Type B pancreatic cell (in vitro differentiated cells): ENCODE measurements at places on chromosomes 6 and 20. TPM values are rescaled to one million over a fixed set of nuclear protein-coding genes. Genes with fewer than 3 reads are reported as not detected.
A peak's percentile ranks its signal among the peaks of the same experiment; 100 is the strongest.

Gene HRH3
- total RNA-seq, result 0.24 and 0.53 TPM in 2 replicates

Gene LAMA2
- total RNA-seq, result 0.76 and 54.0 TPM in 2 replicates

Gene GSTA3
- not detected in 2 replicates for total RNA-seq

Gene PLN
- 0.24 and 0.45 TPM in 2 replicates for total RNA-seq

Gene CABLES2
- 11.7 and 18.4 TPM in 2 replicates for total RNA-seq

DNA sequence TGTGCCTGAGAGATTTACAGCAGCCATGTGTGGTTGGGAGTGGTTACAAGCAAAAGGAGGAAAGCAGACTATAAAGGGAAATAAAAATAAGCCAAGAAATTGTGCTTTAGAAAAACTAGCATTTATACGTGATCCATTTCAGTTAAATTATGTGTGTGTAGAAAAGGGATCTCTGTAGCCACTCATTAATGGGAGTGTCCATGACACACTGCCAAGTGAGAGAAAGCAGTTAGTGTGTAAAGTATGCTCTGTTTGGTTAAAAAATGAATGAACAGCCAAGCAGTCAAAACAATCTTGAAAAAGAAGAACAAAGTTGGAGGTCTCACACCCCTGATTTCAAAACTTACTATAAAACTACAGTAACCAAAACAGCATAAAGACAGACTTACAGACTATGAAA is 67.9 kb upstream of the GGTLC1 start:
- DNase-seq, result no peak

DNA sequence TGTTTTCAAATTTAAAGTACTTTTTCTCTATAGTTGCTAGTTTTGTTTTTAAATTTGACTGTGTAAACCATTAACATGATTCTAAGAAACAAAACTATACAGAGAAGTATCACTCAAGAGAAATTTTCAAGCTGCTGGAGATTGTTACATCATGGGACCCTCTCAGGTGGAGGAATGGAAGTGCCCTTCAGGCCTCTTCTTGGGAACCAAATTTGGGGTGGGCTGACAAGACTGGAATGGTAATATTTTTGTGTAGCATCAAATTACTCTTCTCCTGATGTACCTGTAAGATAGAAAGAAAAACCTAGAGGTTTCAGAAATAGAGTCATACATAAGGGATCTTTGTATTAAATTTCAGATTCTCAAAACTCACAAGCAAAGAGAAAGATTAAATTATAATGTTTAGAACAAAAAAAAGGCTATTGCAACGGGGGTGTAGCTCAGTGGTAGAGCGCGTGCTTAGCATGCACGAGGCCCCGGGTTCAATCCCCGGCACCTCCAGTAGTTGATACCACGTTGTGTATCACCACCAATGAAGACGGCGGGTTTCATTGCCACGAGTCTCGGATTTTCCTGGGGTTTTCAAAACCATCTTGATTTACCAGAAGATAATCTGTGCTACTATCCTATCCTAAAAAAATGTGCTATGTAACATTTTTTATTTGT is 193.7 kb downstream of the GPX5 start:
- DNase-seq, result no peak

- no peak for DNase-seq
Observed at GRCh38 chr6:44598679-44599078, 211.2 kb downstream of the CDC5L start.

GRCh38 chr6:5712349-5713215 is 294.1 kb downstream of the NRN1 start:
- no peak for DNase-seq

GRCh38 chr6:44850312-44850711 is 462.8 kb downstream of the CDC5L start:
- no peak for DNase-seq

GRCh38 chr6:96227135-96227534 is 211.4 kb downstream of the FUT9 start:
- no peak for DNase-seq

DNA sequence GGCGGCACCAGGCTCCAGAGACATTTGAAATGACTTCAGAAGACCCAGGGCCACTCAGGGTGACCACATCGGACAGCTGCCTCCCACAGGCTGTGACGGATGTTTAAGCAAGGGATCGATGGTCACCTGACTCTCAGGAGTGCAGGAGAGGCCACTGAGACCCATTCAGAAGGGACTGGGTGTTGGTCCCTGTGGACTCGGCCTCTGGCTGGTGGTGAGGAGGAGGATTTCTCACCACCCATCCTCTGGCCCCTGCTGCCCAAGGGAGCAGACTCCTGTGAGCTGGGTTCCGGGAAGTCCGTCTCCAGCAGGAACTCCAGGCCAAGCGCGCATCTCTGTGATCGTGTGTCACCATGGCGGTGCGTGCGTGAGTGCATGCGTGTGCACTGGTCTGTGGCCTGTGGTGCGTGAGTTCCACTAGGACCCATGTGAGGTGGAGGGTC is 25.5 kb downstream of the NPEPL1 start:
- DNase-seq, result peak; percentile 60

GRCh38 chr20:24763386-24764026 is 185.6 kb upstream of the CST7 start:
- peak; percentile 47 for DNase-seq

DNA sequence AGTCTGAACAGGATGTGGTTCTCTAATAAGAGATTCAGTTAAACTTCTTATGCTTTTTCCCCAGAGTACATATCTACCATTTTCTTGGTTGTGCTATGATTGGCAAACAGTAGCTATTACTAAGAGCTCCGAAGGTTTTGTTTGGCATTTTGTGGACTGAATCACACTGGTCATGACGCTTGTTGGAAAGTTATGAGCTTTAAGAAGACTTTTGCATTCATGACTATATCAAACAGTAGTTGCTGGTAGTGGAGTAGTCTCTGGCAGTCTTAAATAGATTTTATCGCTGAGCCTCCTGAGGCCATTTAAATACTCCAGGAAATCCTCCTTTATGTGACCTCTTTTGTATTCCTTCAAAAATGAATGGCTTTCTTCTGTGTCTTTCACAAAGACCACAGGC is 40.8 kb downstream of the CCDC170 start:
- no peak for DNase-seq

DNA sequence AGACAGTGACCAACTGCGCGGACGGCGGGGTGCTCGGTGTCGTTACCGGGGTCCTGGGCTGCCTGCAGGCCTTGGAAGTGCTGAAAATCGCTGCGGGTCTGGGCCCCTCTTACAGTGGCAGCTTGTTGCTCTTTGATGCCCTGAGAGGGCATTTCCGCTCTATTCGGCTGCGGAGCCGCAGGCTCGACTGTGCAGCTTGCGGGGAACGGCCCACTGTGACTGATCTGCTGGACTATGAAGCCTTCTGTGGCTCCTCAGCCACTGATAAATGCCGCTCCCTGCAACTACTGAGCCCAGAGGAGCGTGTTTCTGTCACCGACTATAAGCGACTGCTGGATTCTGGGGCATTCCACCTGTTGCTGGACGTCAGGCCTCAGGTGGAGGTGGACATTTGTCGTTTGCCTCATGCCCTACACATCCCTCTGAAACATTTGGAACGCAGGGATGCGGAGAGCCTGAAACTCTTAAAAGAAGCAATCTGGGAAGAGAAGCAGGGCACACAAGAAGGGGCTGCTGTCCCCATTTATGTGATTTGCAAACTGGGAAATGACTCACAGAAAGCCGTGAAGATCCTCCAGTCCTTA is 1.0 kb downstream of the MOCS3 start:
- DNase-seq, result no peak

GRCh38 chr6:134201716-134202115 is 116.2 kb downstream of the SGK1 start:
- no peak for DNase-seq

DNA sequence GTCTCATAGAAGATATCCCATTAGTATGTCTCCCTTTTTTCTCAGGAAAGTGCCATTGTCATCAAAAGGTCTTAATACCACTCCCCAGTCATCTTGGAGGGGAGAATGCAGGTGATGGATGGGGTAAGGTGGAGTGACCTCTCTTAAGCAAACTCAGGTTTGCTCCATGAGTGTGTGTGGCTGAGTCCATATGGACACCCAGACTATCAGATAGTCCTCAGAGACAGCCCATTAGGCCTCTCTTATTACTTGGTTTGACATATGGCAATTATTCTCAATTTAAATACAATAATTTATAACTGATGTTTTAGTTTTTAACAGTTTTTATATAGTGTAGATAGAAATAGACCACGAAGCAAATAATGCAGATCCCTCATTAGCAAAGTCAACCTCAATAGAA is 23.2 kb downstream of the LAMA4 start:
- no peak for DNase-seq

DNA sequence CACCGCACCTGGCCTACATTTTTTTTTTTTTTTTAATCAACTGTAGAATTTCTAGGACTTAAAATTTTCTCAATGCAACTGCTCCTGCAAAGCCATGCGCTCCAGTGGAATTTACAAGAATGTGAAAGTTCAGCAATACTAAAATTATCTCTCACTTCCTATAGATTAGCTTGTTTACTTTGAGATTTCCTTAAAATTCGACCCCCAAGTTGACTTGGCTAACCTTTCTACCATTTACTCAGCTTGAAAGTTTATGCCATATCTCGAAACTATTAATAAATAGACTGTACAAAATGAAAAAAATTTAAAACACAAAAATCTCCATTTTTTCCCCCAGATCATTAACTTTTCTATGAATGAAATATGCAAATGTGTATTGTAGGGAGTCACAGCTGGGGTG is 64.3 kb downstream of the ZBTB2 start:
- DNase-seq, result no peak

DNA sequence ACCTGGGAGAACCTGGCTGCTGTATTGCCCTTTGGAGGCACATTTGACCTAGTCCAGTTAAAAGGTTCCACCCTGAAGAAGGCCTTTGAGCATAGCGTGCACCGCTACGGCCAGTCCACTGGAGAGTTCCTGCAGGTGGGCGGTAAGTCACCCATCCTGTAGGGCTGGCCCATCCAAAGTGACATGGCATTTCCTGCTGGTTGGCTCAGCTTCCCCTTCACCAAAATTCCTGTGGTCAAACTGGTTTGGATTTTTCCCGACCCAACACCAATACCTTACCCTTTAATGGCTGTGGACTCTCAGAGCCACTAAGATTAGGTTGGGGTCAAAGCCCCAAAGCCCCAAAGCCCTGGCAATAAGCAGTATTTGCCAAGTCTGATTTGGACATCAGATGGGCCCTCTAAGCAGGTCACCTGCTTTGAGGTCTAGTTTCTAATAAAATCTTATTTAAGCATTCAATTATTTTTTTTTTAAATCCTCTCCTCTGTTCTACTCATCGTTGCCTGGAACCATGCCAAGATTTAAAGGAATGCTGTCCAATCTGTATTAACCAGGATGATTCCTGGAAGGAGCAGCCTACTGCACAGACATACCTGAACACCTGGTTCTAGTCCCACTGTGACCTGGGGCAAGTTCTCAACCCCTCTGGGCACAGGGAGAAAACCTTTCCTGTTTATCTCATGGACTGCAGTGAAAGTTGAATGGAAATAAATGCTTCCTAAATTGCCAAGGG is 40.8 kb downstream of the NT5E start:
- DNase-seq, result no peak

DNA sequence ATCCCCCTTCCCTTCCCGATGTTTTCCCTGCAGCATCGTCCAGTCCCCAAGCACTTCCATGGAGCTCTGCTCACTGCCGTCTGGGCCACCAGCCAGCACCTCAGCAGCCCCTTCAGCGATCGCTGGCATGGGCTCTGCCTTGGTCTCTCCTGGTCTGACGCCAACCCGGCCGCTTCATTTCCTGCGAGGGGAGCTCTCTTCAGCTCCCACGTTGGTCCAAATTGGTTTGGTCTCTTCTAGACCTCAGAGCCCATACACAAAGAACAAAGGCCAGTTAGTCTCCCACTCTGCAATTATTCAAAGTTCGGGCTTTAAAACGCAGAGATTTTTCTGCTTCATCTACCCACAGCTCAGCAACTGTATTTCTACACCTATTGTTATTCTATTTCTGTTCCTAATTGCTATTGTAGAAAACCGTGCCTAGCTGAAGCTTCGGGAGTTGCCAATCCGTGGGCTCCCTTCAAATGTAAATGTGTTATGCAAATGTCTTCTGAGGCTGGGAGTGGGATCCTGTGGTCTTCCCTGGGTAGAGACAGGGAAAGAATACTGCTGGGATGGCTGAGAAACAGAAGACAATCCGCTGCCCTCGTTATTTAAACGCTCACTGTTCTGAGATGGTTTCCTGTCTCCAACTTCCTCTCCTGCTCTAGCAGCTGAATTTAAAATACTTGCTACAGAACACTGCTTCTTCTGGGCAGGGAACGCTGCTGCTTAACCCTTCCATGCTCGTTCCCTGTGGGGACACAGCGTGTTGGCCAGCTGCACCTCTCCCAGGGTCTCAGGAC is 154.2 kb upstream of the QKI start:
- DNase-seq, result no peak

GRCh38 chr6:31740397-31741223 is 805 bp downstream of the MSH5 start:
- DNase-seq, result no peak

DNA sequence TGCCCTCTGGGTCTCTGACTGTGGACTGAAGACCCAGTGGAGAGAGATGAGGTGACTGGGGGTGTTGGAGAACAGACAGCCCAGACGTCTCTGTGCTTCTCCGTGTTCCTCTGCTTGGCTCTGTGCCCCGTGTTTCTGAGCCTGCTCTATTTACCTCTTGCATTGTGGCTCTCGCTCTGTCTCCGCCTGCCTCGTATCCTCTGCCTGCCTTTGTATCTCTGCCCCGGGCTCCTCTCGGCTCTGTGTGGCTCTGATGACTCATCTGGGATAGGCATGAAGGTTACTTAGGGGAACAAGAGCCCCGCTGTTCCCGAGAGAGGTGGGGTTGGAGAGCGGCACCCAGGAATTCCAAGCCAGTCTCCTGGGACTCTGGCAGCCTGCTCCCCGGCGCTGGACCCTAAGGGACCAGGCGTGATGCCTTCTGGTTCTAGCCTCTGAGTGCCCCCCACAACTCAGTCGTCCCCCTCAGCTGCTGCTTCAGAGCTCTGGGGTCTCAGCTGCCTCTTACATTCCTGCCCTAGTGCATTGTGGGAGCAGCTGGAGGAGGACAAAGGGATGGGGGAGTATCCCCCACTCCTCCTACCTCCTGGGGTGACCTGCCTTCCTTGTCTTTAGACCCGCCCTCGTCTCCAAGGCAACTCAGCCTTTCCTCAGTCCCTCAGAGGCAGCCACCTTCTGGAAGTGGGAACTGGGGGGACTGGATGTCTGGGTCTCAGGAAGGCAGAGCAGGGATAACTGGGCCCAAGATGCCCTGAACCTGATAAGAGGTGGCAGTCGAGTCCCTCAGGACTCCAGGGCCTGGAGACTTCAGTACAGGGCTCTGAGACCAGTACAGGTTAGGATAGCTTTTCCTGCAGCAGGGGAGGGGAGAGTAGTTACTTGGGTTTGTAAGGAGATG is 1.9 kb downstream of the DDR1 start:
- DNase-seq, result no peak

GRCh38 chr6:24827162-24827561 is 28.4 kb upstream of the ARMH2 start:
- no peak for DNase-seq

GRCh38 chr20:37523911-37524700 is 3.1 kb downstream of the NNAT start:
- DNase-seq, result no peak
